ENCODE measurements at places on chromosomes 4 and X.

DNA sequence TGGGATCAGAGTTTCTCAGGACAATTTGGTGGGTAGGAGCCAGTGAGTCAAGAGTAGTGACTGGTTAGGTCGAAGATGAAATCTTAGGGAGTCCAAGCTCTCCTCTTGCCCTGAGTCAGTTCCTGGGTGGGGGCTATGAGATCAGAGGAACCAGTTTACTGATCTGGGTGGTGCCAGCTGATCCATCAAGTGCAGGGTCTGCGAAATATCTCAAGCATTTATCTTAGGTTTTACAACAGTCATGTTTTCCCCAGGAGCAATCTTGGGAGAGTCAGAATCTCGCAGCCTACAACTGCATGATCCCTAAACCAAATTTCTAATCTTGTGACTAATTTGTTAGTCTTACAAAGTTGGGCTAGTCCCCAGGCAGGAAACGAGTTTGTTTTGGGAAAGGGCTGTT lies 1833.2 kb upstream of the PCDH7 start:
- no peak for DNase-seq

- DNase-seq: no peak
Measured at GRCh38 chr4:139329665-139330200, 27.5 kb upstream of the NDUFC1 start.

GRCh38 chr4:173159791-173160190 lies 8.8 kb upstream of the GALNT7 start:
- DNase-seq: no peak

DNA sequence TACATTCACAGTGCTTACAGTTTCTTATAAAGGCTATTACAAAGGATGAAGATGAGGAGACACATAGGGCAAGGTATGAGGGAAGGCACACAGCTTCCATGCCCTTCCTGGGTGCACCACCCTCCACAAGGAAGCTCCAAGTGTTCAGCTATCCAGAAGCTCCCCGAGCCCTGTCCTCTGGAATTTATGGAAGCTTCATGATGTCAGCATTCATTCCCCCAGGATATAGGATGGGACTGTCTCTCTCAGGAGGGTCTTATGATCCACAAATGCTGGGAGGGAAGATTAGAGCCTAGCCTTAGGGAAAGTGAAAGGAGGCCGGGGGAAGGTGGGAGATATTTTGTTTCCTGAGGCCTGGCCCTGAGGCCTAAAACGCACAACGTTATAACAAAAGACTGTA lies 236.0 kb downstream of the ANK2 start:
- no peak for DNase-seq

GRCh38 chr4:139919004-139919403 lies 235.0 kb downstream of the MAML3 start:
- no peak for DNase-seq

DNA sequence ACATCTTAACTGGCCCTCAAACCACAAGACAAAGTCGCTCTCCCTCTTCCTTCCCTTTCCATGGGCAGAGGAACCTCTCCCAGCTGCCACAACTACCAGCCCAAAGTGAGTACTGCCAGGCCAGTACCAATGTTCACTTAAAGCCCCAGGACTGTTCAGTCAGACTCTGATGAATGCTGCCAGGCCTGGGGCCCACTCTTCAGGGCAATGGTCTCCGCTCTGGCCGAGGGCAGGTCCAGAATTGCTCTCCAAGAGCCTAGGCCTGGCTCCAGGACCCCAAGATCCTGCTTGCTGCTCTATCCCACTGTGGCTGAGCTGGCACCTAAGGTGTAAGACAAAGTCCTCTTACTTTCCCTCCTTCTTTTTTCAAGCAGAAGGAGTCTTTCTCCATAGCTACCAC lies 790.9 kb downstream of the KLHL13 start:
- DNase-seq: no peak

GRCh38 chrX:13170966-13171558 lies 126.6 kb upstream of the FAM9C start:
- no peak for DNase-seq

GRCh38 chrX:15366506-15367352 lies 17.5 kb downstream of the VEGFD start:
- no peak for DNase-seq

- no peak for DNase-seq
Measured at GRCh38 chr4:19304028-19304427, 947.7 kb upstream of the SLIT2 start.

DNA sequence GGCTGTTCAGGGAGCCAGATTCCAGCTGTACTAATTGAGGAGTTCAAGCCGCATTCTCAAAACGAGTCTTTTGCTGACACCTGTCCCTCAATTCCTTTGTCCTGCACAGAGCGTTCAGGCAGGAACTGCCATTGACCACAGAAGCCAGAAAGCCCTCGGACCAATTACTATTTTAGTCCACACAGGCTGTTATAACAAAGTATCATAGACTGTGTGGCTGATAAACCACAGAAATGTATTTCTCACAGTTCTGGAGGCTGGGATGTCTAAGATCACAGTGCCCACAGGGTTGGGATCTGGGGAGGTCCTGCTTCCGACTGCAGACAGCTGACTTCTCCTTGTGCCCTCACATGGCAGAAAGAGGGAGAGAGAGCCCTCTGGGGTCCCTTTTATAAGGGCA lies 119.8 kb upstream of the ATP6AP2 start:
- no peak for DNase-seq

All from GM13977 (cell line).